ENCODE measurements at places on chromosomes 5 and 9.

DNA sequence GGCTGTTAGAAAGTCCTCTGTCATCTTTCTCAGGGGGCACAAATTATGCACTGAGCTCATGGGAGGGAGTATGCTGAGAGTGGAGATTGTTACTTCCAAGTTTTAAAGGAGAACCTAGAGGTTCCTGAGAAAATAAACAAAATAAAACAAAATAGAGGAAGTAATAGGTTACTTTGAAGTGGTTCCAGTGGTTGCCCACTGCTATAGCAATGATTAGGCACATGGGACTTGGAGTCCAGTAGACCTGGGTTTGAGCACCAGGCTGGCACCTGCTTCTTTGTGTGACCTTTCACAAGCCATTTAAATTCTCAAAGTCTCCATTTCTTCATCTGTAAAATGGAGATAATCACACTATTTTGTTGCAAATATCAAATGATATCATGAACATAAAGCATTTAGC is 13.8 kb upstream of the CDC23 start:
- no peak for DNase-seq

DNA sequence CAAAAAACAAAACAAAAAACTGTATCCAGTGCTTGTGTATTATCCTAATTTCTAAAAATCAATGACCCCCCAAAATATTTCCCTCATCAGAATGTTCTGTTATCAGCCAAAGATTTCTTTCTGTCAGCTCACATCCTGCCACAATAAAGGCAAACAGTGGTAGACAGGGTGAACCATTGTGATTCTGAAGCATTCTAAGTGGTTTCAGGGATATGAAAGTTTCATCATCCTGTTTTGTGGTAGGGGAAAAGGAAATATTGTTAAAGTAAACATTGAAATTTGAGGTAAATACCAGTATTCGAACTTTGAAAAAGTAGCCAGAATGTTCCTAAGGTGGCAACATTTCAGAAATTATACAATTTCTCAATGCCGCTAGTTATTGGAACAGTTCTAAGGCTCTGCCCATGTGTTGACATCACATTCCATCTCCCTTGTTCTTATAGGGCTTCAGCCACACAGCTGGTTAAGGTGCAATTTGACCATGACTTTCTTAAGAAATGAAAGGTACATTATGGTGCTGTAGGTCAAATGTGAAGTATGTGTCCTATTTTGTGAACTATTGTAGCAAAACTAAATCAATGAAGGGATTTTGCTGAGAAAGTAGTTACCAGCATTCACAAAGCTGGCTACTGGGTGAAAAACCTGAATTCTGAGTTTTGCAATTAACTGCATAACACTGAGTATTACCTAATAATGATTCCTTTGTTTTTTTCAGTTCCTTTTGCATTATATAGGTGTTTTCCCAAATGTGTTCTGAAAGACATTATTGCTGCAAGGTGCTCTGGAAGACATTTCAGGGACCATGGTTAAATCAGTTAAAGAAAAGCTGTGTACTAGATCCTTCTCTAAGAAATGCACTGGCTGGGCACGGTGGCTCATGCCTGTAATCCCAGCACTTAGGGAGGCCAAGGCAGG is 107.6 kb upstream of the RASGRF2 start:
- no peak for DNase-seq

DNA sequence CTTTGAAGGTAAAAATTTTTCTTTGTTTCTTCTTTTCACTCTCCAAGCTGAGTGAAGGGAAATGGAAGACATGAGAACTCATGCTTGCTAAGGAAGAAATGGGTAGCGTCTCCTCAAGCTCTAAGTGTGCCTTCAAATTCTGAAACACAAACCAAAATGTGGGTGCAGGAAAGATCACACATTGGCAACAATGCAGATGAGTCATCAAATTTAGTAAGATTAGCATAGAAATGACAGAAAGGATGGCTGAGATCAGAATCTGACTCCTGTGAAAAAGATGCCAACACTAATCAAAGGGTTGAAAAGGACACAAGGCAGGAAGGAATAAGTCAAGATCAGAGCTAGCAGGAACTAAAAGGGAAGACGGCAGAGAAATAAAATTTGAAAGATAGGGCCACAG is 61.1 kb upstream of the ZNF462 start:
- DNase-seq = no peak

GRCh38 chr5:131545845-131546244 is 89.2 kb downstream of the RAPGEF6 start:
- no peak for DNase-seq

- peak; percentile 2 for DNase-seq
These were observed 344.0 kb downstream of the PTPRD start for GRCh38 chr9:10268531-10269485.

DNA sequence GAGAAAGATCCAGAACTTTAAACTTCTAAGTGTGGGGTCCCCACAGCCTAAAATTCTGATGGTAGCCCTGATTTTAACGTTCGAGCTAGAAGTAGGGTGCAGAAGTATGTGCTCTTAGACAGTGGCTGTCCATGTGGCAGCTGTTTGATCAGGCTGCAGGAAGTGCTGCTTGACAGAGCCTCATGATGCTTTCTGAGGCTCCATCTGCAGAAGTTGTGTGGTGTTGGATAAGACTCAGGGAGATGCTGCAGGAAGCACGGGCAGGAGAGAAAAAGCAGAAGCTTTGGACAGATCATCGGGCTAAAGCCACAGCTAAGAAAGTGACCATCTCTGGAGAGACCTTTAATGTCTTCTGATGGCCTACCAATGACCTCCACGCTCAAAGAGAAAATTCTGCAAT is 8.1 kb downstream of the MTMR12 start:
- DNase-seq = peak; percentile 27

- no peak for DNase-seq
These were observed 52.1 kb downstream of the NSG2 start for GRCh38 chr5:174097486-174098185.

- no peak for DNase-seq
These were observed 27.6 kb upstream of the TCF7 start for GRCh38 chr5:134086943-134087305.

GRCh38 chr9:21728781-21729180 is 73.7 kb upstream of the MTAP start:
- no peak for DNase-seq

- DNase-seq = no peak
These were observed 230.7 kb downstream of the SEMA6A start for GRCh38 chr5:116343961-116344360.

GRCh38 chr5:60613826-60614225 is 86.1 kb downstream of the DEPDC1B start:
- no peak for DNase-seq

GRCh38 chr9:23736293-23736692 is 89.7 kb downstream of the ELAVL2 start:
- DNase-seq = no peak

- DNase-seq = no peak
These were observed 37.1 kb upstream of the FAM169A start for GRCh38 chr5:74903165-74903787.
